ENCODE measurements at places on chromosomes 16 and 17.
A peak's percentile ranks its signal among the peaks of the same experiment; 100 is the strongest.

GRCh38 chr16:62240722-62241121, 204.5 kb upstream of the CDH8 start:
- DNase-seq = no peak

- DNase-seq = no peak
These were observed 1.0 kb upstream of the CCNF start for GRCh38 chr16:2428051-2428783.

- peak; percentile 74 for DNase-seq
These were observed at the start of gene ATAD5 for GRCh38 chr17:30831663-30832437. TSS of gene ATAD5 (plus strand) at chr17:30831966. CDS start at chr17:30832348, 382 bp downstream.

- no peak for DNase-seq
These were observed 27.5 kb downstream of the NSMCE1 start for GRCh38 chr16:27240948-27241531.
